GM13977 (cell line): ENCODE measurements at places on chromosomes 3 and 15.

DNA sequence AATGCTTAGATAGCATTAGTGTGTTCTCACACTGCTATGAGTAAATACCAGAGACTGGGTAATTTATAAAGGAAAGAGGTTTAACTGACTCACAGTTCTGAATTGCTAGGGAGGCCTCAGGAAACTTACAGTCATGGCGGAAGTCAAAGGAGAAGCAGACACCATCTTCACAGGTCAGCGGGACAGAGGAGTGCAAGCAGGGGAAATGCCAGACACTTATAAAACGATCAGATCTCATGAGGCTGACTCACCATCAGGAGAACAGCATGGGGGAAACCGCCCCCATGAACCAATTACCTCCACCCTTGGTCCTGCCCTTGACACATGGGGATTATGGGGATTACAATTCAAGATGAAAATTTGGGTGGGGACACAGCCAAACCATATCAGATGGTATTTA is 381.5 kb upstream of the DPPA4 start:
- no peak for DNase-seq

GRCh38 chr15:66232267-66232625 is 21.3 kb downstream of the MEGF11 start:
- no peak for DNase-seq

DNA sequence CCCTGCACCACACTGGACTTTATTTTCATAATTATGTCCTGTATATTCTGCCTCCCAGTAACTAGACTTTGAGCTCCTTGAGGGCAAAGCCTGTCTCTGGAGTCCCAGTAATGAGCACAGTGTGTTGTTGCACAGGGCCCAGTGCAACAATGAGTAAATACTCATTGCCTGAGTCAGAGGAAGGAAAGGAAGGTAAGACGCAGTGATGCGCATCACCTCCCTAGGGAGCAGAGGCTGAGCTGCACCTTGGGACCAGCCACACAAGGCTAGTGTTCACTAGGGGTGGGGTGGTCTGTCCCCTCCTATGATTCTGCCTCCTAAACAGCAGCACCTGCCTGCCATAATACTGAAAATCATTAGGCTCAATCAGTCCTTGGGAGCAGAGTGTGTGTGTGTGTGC is 86.6 kb upstream of the ADAMTSL3 start:
- DNase-seq, result no peak

DNA sequence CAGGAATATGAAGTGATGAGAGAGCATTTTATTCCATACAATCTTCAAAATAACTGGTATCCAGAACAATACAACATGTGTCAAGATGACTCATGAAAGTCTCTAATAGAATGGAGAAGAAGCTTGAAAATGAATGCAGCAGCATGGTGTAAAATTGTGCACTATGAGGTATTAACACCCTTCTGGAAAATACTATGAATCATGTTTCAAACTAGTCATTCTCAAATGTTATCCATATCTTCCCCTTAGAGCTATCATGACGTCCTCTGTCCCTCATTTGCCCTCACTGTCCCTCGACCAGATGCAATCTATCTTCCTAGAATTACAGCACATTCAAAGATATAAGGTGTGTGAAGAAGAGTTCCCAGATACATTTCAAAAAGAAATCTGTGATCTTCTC is 198.2 kb downstream of the NECTIN3 start:
- DNase-seq, result no peak

GRCh38 chr3:71536376-71536965 is 47.1 kb downstream of the FOXP1 start:
- DNase-seq, result no peak

- DNase-seq, result no peak
These were observed 316.6 kb downstream of the NTRK3 start for GRCh38 chr15:87939848-87940457.

DNA sequence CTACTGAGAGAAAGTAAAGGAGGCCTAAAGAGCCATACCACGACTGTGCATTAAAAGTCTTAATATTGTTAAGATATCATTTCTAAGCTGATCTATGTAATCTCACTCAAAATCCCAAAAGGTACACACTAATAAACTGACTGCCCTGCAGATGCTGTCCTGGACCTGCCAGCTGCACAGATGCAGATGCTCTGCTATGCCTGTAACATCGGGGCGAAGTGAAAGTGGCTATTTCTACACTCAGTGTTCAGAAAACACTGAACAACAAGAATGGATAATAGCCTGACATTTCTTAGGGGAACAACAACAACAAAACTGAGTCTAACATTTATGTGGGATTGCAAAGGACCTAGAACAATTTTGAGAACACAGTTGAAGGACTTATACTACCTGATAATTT is 31.9 kb downstream of the RAD18 start:
- no peak for DNase-seq

- DNase-seq, result no peak
These were observed 92.4 kb upstream of the DNAJC19 start for GRCh38 chr3:181081930-181082329.

DNA sequence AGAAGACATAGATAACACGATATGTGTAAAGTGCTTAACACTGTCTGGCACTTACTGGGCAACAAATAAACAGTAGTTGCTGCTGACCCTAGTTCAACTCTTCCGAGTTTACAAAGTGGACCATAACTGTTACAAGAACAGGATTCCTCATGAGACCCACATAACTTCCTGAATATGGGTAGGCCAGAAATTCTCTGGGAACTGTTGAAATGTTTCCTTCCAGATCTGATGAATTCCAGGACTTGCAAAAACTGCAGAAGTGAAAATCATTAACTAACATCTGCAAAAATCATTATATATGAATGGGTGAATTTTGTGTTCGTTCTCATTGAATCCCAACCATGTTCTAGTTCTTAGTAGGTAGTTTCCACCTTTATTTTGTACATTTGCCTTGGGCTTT is 181.7 kb upstream of the MME start:
- no peak for DNase-seq

- DNase-seq, result no peak
These were observed 27.8 kb downstream of the FHIT start for GRCh38 chr3:61223451-61223850.

DNA sequence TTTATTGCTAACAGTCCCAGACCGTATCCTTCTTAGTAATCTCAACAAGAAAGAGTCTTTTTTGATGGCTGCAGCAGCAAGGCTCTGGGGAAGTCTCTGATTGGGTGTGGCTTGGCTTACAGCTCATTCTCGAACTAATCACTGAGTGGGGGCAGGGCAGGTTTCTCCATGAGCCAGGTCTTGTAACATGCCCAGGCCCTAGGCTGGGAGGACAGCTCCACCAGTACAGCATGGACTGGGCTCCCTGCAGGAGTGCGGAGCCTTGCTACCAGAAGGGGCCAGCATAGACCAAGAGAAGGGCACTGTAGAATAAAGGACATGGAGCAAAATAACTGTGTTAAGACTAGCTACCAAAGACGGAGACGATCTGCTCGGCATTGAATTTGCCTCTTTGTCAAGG is 7.2 kb downstream of the CD276 start:
- DNase-seq, result no peak

- DNase-seq, result no peak
These were observed 237.8 kb upstream of the GADL1 start for GRCh38 chr3:31132132-31132769.

DNA sequence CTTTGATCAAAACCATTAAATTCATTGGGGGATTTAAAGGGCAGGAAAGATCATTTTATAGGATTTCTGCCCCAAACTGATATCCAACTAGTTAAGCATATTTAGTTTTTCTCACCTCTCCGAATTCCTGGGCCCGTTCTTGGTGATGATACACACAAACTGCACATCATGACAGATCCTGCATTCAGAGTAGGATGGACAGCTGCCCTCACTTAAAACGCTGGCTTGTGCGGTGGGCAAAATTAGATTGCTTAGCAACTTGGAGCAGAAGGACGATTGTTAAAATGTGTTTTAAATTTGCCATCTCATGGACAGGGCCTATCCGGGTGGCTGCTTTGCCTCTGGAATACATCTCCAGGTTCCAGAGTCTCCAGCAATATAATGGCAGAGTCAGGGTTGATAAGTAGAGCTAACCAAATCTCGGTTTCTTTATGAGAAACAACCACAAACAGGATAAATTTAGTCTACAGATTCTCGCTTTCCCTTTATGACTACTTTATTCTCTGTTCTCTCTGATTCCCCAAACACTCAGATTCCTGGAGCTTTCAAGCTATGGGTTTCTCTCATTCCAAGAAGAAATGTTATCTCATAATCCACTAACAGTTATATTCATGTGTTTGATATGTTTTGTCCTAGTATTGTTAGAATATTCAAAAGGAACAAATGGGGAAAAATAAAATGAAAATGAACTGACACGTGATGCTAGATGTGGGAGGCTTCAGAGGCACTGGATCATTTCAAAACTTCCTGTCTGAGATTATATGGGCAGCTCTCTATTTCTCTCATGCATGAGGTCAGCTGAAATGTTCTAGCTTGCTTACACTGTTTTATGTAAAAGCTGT is 1014.1 kb upstream of the SEMA6D start:
- peak; percentile 7 for DNase-seq

DNA sequence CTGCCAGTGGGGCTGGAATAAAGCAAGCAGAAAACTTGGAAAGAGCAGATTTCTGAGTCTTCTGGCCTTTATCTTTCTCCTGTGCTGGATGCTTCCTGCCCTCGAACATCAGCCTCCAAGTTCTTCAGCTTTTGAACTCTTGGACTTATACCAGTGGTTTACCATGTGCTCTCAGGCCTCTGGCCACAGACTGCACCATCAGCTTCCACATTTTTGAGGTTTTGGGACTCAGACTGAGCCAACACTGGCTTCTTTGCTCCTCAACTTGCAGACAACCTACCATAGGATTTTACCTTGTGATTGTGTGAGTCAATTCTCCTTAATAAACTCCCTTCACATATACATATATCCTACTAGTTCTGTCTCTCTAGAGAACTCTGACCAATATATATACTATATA is 706.6 kb downstream of the NR2F2 start:
- DNase-seq, result no peak

- no peak for DNase-seq
These were observed 113.0 kb downstream of the PDE8A start for GRCh38 chr15:85094685-85095084.

- DNase-seq, result no peak
These were observed 524.9 kb upstream of the PROK2 start for GRCh38 chr3:72309661-72310418.

DNA sequence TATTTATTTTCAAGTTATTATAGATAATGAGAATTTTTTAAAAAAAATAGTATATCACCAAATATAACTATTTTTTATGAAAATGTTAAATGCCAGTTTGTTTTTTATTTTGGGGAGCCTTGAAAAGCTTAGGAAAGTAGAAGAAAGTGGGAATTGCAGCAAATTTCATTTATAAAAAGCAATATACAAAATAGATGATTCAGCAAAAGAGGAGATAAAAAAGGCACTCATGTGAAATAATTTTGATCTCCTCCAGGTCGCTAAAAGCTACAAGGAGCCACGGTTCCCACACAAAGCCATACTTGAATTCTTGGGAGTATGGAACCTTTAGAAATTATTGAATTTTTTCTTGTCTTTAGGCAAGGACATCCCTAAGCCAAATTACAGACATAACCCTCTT is 625.0 kb upstream of the SGO1 start:
- DNase-seq, result no peak

GRCh38 chr15:26029146-26029545 is 166.0 kb upstream of the ATP10A start:
- no peak for DNase-seq

DNA sequence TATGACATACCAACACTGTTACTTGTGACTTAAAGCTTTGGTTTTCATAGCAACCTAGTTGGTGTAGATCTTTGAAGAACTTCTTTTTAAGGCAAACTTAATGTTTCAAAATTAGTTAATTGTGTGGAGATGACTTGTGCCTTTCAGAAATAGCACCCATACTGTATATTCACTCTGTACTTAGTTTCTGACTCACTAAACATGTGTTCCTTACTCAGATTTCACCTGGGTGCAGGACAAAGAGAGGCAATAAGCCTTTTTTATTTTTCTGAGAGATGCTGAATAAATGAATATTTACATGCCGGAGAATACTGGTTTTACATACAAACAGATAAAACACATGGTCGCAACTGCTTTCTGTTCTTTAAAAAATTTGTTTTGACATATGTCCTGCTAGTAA is 44.8 kb downstream of the SLC25A26 start:
- DNase-seq, result no peak

GRCh38 chr3:81752604-81753003 is 8.8 kb downstream of the GBE1 start:
- no peak for DNase-seq

DNA sequence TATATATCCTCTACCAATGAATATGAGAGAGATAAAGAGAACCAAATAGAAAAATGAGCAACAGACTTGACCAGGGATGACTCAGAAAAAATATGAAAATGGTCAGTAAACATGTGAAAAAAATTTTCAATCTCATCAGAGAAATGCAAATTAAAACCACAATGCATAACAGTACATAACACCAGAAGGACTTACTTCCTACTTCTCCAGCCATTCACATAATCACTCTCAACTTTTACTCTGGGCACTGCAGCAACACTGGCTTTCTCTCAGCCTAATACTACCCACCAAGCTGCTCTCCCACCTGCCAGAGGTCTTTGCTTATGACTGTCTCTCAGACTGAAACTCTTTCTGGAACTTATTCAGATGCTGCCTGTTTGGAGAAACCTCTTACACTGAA is 49.4 kb downstream of the DPH6 start:
- DNase-seq, result peak; percentile 7

DNA sequence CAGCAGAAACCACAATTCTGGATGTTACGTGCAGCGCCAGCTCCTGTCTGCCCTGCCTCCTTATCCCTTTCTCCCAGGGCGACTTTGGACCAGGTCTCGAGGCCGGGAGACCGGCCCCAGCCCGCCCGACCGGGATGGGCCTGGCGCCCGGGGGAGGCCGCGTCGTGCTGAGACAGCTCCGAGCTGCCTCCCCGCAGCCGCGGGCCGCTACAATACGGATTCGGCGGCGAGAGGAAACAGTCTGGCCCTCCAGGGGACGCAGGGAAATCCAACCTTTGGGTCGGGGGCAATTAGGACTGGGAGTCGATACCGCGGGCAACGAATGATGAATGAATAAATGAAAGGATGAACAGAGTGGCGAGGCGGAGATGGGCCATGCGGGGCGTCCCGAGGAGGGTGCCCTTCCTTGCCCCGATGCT is 537 bp downstream of the GRAMD2A start:
- no peak for DNase-seq

DNA sequence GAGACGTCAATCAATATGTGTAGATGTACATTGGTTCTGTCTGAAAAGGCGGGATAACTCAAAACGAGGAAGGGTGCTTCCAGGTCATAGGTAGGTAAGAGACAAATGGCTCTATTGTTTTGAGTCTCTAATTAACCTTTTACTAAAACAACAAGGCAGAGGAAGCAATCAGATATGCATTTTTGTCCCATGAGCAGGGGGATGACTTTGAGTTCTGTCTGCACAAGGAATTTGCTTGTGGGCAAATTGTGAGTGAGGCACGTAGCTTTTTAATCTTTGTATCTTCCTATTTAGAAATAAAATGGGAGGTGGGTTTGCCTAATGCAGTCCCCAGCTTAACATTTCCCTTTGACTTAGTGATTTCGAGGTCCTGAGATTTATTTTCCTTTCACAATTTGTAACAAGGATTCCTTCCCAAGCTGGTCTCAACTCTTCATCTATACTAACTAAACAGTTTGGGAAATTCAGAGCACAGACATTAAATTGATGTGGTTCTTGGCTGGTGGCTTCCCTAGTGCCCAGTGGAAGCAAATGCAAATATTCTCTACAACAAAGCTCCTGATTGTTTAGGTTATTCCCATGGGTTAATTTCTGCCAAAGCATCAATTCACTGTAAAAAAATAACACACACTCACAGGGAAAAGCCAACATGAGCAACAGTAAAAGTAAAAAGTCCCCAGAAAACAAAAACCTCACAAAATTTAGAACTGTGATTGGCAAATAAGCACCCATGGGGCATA is 738.8 kb upstream of the SGO1 start:
- no peak for DNase-seq
